ENCODE measurements at places on chromosomes 7 and 10.

DNA sequence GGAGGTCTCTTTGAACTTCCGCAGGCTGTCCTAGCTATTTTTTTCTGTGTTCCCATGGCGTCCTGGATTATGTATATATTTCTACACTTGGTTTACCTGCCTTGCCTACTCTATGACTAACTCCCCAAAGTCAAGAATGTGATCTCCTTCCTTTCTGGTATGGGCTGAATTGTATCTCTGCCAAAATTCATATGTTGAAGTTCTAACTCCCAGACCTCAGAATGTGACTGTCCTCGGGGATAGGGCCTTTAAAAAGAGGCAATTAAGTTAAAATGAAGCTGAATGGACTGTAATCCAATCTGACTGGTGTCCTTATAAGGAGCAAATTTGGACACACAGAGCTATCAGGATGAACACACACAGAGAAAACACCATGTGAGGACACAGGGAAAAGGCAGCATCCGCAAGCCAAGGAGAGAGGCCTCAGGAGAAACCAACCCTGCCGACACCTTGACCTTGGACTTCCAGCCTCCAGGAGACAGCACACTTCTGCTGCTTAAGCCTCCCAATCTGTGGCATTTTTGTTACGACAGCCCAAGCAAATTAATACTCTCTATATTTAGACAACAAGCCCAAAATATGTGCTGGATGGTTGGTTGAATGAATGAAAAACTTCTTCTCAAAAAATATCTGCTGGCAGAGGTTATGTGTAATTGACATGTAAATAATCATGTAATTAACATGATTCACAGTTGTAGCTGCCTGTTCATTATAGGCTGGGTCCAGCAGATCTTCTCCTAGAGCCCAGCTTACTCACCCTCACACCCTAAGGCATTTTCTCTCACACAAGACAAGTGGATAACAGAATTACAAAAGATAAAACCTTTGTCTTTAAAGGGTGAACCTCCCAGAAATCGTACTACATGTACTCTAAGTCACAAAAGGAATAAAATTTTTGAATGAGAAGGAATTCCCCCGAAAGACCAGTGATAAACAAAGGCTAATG lies 123.7 kb downstream of the CUBN start:
- no peak for DNase-seq

GRCh38 chr10:129891806-129892205 lies 72.3 kb downstream of the EBF3 start:
- no peak for DNase-seq

GRCh38 chr10:58956926-58957325 lies 219.5 kb upstream of the PHYHIPL start:
- no peak for DNase-seq

- DNase-seq, result no peak
Measured at GRCh38 chr7:126411032-126411820, 841.5 kb downstream of the GRM8 start.

DNA sequence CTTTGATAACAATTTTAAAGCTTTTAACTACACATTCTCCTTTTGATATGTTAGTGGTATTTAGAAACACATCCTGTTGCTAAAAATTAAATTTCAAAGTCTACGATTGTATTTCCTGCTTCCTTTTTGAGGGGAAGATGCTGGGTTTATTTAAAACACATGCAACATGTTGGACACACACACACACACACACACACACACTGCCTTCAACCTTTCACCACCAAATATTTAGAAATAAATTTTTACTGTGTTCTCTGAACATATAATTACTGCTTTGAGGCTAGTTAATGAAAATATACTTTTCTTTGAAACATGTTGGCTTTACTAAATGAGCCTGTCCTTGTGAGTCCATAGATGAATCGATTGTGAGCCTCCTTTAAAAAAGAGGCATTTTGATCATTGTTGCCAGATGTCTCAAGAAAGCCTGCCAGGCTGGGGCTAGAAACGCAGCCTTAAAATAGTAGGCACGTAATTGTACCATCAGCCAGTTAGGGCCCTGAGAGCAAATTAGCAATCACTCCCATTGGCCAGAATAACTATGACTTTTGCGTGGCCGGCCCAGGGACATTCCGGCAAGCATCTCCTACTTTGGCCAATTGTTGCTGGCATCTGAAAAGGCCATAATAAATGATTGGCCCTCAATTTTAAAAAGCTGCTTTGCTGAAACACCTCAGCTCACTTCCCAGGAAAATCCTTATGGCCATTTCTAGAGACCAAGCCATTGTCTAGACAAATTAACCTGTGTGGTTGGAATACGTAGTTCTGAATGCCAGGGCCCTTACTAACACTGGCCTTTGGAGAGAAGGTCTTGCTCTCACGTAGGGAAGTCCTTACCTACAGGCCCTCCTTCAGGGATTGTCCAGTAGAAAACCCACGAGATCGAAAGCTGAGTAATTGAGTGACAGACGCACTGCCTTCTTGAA lies 9.9 kb upstream of the TEX36 start:
- no peak for DNase-seq

GRCh38 chr10:118927321-118927720 lies 102.2 kb upstream of the NANOS1 start:
- no peak for DNase-seq

- DNase-seq, result no peak
Measured at GRCh38 chr7:137839903-137840779, 6.6 kb downstream of the DGKI start.

GRCh38 chr10:86048973-86049372 lies 317.6 kb downstream of the GRID1 start:
- no peak for DNase-seq

DNA sequence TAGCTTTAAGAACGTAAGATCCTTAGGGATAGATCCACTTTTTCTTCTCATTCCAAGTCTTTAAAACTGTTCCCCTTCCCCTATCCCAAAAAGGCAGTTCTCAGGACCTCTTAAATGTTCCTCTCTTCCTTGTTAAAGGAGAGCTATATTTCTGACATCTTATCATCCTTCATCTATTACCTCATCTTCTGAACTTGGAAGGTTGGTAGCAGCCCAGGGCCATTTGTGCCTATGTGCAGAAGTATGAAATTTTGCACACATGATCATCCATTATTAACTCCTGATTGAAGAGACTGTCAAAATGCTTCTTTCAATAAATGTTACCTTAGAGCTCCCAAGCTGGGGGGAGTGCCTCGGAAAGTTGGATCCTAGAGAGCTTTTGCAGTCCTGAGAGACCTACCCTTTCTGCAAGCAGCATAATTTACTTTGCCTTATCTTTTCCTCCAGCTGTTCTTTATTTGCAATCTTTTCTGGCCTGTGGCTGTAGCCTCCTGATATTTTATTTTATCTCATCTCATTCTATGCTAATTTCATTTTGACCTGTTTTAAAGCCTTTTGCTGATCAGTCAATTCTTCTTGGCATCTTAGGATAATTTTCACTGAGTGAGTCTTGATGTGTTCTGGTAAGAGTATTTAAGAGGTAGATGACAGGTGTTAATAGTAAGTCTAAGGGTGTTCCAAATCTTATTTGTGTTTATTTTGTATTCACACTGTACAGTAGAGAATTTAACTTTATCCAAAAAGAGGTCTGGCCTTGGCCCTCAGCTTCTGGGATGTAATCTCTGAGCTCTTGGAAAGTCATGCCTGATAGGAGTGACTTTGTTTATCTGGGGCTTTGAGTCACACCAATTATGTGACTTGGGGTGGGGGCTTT lies 135.0 kb upstream of the PDLIM1 start:
- no peak for DNase-seq

DNA sequence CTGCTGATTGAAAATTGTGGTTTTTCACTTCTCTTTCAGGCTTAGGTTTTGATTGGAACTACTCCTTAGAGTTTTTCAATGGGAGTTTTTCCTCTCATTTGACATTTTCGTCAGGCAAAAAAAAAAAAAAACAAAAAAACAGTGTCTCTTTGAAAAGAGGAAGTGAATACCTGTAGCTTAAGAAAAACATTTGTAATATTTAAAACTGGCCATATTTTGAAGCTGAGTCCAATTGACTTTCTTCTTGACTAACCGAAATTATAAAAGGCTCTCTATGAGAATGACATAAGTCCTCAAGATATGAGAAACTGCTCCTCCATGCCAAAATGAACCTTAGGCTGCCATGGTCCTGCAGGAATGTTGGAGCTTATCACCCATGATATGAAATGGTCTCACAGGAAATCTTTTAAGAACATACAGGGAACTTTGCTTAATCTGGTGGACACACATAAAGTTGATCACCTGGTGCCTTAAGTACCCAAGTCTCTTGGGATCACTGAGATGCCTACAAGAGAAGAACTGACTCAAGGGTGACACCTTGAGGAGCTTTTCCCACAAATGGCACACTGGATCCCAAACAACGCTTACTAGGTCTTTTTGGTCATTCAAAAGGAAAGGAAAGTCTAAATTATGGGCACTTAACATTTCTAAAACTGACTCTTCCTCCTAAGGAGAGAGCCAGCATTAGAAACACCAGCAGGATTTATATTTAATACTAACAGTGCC lies 263.4 kb downstream of the CDC14C start:
- no peak for DNase-seq

DNA sequence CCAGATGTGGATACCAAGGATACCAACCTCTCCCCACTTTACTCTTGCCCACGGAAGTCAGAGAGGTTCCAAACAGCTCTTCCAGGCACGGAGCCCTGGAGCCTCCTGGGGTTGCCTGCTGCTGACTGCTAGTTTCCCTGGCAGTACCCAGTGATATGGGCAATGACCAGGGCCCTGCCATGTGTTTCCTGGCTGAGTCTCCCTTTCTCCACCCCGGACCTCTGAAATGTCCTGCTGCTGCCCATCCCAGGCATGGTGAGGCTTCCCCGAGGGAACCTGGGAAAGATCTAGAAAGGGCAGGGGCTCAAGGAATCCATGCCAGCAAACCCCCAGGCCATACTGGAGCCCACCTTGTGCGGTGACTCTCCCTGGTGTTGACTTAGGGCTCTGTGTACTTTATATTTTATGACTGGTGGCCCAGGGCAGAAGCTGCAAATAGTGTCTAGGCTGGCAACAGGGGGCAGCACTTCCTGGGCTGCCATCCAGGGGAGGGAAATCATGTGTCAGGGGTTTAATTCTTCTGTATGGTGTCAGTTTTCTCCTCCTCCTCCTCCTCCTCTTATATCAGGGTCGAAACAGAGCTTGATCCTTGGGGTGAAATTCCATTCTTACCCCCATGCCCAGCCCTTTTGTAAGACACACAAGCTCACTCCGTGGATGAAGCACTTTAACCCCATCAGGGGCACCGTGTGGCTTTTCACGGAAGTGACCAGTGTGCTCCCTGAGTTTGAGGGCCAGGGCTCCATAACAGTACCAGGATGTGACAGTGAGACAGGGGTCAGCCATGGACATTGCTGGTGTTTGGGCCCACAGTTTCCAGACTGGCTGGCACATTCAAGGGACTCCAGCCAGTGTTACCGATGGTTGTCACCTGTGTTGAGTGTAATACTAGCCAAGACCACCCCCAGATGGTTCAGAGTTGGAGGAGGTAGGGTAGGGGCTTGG lies 62.4 kb upstream of the GDF10 start:
- DNase-seq, result no peak

GRCh38 chr7:43944286-43944685 lies 18.1 kb downstream of the UBE2D4 start:
- DNase-seq, result no peak

DNA sequence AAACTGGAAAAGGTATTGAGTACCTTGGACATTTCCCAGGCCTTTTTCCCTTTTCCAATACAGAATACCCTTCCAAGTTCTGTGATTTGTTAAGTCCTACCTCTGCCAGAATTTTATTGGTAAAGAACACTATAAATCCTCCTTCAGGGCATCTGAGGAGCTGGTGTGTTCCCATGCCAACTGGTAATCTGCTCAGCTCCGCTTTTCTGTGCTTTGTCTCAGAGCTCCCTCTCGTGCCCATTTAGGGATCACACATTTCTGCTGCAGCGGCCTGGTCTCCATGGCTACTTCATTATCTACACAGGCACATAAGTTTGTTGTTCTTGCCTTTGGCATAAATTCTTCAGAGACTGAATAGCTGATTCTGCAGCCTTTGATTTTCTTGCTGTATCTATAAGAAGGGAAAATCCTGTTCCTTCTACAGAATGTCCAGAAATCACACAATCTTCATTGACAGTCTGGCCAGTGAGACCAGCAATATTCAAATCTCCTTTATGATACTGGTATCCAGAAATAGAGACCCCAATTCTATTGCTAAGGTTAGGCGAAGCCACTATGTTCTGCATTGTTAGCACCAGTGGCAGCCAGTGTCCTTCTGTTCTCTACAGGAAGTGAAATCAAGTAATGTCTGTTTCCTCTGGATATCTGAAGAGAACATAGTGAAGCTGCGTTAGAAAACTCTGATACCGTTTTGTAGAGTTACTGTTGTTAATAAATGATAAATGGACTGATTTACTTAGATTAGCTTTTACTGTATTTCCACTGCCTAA lies 51.9 kb downstream of the DENND11 start:
- peak; percentile 75 for DNase-seq

- no peak for DNase-seq
Measured at GRCh38 chr10:99681553-99681952, 22.2 kb downstream of the ENTPD7 start.

DNA sequence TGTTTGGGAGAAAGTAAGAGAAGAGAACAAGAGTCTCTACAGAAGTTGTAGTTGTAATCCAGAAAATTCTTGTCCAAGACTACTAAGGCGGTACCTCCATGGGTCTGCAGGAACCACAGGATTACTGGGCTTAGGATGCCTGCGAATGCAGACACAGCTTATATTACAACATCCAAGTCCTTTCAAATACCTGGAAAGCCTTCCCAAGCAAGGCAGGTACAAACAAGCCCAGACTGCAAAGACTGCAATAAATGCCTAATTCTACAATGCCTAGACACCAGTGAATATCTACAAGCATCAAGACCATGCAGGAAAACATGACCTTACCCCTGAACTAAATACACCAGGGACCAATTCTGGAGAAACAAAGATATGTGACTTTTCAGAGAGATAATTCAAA lies 178.2 kb downstream of the ARL4A start:
- no peak for DNase-seq

GRCh38 chr7:81845744-81846241 lies 75.9 kb upstream of the HGF start:
- no peak for DNase-seq

GRCh38 chr10:60409202-60409601 lies 19.5 kb upstream of the ANK3 start:
- DNase-seq, result no peak

GRCh38 chr10:126397640-126398382 lies 9.5 kb upstream of the ADAM12 start:
- no peak for DNase-seq

GRCh38 chr10:85148693-85149640 lies 820.6 kb downstream of the CCSER2 start:
- no peak for DNase-seq

DNA sequence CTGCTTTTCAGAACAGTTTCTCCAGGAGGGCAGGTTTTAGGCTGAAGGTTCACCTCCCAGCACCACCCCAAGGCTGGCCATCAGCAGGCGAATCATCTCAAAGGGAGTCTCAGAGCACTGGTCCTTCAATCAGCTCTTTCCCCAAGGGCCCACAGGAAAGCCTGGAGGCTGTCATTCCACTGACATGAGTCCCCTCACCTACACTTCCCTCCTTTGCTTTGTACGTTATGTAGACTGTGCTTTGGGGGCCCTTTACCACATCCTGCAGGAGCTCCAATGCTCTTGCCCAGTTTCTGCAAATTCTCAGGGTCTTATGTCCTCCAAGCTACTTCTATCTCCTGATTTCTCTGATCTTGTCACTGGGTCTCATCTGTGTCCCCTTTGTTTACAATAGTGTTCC lies 15.4 kb downstream of the WDFY4 start:
- DNase-seq, result no peak

Data from activated CD4-positive, alpha-beta T cell treated with anti-CD3 and anti-CD28 coated beads, Interleukin-2, amount 10 ng/mL, durations not matched to agents 24 days and 14 days (primary cell).